ENCODE measurements at places on chromosomes 6 and 20.

- no peak for DNase-seq
Measured at GRCh38 chr6:122833021-122833491, 44.0 kb downstream of the SMPDL3A start.

DNA sequence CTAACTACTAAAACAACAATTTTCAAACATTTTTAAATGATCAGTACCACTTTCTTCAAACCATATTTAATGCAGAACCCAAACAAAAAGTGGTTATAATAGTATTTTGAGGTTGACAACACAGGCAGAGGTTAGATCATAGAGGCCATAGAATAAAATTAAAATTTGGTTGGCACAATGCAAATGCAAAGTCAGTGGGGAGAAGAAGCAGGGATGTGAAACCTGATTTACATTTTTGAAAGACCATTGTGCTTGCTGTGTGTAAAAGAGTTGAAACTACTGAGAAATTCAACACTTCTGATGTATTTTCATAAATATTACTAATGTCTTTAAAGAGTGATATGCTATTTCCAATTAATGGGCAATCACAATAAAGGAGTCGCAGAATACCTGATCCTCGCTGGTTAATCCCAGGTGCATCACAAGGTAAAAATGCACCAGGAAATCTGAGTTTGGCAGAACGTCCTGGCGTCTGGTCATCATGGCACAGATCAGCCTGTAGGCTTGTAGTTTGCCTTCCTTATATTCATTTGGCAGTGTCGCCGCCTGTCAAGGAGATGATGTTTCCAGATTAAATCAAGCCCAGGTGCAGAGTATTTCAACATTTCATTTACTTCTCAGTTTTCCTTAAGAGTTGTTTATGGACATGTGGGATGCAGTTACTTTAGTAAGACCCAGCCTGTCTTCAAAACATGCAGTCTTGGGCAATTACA, 141.2 kb downstream of the RALGAPA2 start:
- no peak for DNase-seq

GRCh38 chr6:116536216-116536621, 9.3 kb downstream of the TRAPPC3L start:
- DNase-seq: no peak

GRCh38 chr20:31537890-31538289, 23.6 kb downstream of the HM13 start:
- no peak for DNase-seq

DNA sequence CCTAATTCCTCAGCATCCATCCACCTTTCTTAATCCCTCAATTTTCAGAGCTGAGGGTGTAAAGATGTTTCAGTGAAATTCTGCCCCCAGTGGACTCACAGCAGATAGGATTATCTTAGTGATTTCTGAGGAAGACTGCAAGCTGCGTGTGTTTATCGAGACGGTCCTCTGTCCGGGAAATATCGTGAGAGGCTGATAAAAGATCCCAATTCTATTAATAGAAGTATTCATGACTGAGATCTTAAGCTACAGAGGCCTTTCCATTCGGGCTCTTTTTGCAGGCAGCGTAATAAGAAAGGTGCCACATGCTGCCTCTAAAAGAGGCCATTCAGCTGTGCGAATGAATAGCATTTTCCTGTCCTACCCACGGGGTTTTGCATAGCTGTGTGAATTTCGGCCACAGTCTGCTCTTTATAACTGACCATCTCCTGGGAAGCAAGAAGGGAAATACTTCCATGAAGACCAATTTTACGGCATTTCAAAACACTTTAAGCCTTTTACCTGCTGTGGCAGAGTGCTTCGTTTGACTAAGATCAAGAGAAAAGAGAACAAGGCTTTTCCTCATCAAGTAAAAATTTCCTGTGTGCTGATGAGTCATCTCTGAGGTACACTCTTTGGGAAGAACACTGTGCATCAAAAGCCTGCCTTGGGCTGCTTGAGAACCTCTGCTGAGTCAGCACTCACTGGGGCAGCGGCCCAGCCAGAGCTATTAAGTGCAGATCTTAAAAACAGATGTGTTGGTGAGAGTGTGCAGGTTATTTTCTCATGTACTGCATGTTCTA, 208.8 kb downstream of the ARHGAP18 start:
- no peak for DNase-seq

DNA sequence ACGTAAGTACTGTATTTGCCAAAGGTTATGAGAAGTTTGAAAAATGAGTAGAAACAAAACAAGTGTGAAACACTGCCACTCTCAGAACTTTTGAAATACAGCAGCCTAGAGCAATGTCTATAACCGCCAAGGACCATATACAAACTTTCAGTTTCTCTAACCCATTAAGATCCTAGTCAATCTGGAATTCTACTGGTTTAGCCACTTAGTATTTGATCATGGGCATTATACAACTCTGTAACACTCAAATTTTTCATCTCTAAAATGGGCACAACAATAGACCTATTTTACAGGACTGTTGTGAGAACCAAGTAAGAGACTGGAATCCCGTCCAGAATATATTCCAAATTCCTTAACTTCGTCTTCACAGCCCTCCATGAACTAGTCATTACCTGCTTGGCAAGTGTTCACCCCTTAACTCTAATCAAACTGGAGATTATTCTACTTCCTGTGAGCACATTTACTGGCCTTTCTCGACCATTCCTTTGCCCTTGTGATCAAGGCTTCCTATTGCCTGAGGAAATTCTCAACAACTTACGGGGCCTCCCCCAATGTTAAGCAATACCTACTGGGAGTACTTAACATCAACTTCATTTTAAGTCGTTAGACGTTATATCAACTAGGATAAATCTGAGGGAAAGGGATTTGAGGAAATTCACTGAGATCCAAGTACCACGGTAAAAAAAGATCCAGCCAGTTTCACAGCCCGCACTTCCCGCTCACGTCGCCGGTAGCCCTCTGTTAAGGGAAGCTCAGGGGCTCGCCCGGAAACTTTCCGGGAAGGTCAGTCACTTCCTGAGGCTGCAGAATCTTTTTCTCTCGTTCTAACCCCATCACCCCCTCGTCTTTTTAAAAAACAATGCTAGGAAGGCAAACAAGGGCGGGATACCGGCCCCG, 1.1 kb downstream of the EIF2S2 start:
- DNase-seq: no peak

GRCh38 chr6:117615750-117616390, 13.6 kb upstream of the GOPC start:
- no peak for DNase-seq

GRCh38 chr20:5002077-5002413, 735 bp upstream of the SLC23A2 start:
- DNase-seq: no peak

DNA sequence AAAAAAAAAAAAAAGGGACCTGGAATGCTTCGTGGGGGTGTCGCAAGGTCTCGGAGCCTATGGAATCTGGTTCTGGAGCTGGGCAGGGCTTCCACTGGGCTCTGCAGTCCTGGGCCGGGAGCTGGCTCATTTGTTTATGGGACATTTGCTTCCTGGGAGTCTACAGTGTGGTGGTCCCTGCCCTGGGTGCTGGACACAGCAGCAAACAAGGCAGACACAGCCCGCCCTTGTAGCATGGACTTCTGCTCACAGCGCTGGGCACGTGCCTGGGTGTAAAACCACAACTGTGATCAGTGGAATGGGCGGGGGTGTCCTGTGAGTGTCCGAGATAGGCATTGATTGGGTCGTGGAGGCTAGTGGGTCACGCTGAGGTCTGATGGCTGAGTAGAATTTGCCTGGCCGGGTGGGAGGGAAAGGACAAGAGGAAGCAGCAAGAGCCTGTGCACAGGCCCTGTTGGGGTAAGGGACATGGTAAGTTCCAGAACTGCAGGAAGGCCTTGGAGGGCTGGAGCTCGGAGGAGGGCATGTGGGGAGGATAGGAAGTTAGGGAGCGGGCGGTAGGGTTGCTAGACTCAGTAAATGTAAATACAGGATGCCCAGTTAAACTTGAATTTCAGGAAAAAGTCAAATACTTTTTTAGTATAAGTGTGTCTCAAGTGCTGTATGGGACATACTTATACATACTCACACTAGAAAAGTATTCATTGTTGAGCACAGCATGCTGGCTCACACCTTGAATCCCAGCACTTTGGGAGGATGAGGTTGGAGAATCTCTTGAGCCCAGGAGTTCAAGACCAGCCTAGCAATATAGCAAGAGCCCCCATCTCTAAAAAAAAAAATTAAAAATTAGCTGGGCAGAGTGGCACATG, 61.3 kb upstream of the PMEPA1 start:
- DNase-seq: no peak

DNA sequence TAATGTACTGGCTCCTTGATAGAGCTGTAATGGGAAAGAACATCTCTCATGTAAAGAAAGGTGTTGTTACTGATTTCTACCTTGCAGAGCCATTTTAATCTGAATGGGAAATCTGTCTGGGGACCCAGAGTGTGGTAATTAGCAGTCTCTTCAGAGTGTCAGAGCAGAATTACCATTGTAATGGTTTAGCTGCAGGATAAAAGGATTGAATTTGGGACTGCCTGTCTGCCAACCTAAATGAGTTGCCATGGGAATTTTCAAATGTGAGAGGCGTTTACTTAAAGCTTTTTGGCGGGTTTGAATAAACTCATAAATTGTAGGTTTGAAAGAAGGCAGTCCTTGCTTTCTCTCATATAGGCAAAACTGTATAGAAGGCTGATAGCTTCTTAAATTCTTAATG, 128.8 kb downstream of the QKI start:
- no peak for DNase-seq

DNA sequence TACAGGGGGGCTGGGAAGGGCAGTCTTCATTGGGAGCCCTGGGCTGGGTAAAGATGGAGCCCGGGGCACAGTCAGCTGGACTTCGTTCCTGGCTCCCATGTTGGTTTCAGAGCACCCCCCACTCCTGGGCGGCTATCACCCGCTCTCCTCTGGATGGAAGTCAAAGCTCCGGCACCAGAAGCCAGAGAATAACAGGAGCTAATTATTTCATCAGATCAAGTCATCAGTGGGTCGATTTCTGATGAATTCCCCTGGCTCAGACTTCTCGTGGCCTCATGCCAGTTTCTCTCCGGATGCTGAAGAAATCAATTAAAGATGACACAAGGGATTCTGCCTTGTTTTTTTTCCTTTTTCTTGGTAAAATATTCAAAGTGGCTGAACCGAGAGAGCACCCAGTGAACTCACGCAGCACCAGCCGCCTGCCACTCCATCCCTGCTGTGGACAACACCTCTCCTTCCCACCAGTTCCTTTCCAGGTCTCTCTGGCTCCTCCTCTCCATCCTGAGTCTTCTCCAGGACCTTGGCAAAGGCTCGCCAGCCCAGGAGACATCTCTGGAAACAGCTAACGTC, 22.5 kb downstream of the SULF2 start:
- no peak for DNase-seq

- no peak for DNase-seq
Measured at GRCh38 chr6:24492475-24492874, 2.3 kb upstream of the ALDH5A1 start.

- no peak for DNase-seq
Measured at GRCh38 chr20:54267483-54268003, 59.7 kb downstream of the PFDN4 start.

GRCh38 chr6:150503586-150504339, 95.9 kb upstream of the PLEKHG1 start:
- DNase-seq: no peak

GRCh38 chr6:132087391-132087790, 136.2 kb upstream of the CCN2 start:
- DNase-seq: no peak

GRCh38 chr6:35624341-35625070, 64.2 kb downstream of the FKBP5 start:
- DNase-seq: no peak

DNA sequence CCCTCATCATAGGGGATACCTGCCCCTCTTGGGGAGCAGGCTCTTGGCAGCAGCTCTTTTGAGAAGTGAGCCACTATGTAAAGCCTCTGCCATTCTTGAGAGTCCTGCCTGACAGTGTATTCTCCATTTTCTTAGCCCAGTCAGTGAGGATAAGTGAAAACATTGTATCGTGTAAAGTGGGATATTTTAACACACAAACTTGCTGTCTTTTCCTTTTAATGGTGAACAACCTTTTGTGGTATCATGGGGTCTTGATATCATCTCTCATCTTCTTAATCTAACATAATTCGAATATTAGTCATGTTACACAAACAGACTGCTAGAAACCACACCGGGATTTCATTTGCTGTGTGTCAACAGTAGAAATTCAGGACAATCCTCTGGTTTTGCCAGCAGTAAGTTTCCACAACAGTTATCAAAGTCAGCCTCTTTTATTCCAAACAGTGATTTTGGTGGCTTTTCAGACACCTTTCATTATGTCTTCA, 136.2 kb downstream of the HIVEP1 start:
- DNase-seq: no peak

- DNase-seq: no peak
Measured at GRCh38 chr20:18430172-18430826, 36.5 kb downstream of the DZANK1 start.

DNA sequence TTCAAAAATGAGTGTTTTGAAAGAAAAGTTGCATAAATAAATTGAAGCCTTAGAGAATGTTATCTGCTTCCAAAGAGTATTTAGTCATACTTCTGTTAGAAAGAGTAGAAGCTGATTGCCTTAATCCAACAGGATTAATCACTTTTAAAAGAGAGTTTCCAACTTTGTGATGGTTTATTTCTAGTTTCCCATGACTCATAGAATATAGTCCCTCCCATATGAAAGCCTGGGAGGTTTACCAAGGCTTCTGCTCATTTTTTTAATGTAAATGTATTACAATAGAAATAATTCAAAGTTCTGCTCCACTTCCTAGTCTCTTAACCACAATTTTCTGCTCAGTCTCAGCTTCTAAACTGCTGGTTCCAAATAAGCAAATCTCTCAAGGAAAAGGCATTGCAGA, 118.0 kb upstream of the IRAK1BP1 start:
- no peak for DNase-seq

- no peak for DNase-seq
Measured at GRCh38 chr6:33668914-33669313, 42.6 kb downstream of the UQCC2 start.

GRCh38 chr6:6901205-6901719, 206.5 kb upstream of the RREB1 start:
- no peak for DNase-seq

DNA sequence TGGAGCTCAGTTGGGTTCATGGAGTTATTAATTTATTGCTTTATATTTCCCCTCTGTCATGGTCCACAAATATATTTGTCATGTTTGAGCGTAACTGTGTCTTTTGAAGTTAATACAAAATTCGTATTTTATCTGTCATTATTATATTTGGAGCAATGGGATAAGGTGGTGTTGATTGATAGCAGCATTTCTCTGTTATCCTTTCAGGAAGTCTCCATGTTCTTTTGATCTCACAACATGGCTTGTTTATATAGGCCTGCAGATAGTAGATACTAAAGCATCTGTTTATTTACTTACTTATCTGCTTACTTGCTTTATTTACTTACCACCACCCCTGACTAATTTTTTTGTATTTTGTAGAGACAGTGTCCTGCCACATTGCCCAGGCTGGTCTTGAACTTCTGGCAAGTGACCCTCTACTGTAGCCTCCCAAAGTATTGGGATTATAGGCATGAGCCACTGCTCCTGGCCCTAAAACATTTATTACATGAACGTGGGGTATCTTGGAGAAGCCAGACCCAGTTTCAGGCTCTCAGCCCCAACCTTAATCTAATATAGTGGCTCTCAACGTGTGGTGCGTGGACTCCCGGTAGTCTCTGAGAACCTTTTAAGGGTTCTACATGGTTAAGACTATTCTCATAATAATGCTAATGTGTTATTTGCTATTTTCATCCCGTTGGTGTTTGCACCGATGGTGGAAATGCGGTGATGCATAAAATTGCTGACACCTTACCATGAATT, 104.2 kb downstream of the NCOA3 start:
- DNase-seq: no peak

All from stimulated activated CD8-positive, alpha-beta memory T cell treated with anti-CD3 and anti-CD28 coated beads, Interleukin-2, amount 100 ng/mL, for 48 hours (primary cell).